ENCODE measurements at places on chromosomes 16 and 17. TPM values are rescaled to one million over a fixed set of nuclear protein-coding genes. Genes with fewer than 3 reads are reported as not detected.

DNA sequence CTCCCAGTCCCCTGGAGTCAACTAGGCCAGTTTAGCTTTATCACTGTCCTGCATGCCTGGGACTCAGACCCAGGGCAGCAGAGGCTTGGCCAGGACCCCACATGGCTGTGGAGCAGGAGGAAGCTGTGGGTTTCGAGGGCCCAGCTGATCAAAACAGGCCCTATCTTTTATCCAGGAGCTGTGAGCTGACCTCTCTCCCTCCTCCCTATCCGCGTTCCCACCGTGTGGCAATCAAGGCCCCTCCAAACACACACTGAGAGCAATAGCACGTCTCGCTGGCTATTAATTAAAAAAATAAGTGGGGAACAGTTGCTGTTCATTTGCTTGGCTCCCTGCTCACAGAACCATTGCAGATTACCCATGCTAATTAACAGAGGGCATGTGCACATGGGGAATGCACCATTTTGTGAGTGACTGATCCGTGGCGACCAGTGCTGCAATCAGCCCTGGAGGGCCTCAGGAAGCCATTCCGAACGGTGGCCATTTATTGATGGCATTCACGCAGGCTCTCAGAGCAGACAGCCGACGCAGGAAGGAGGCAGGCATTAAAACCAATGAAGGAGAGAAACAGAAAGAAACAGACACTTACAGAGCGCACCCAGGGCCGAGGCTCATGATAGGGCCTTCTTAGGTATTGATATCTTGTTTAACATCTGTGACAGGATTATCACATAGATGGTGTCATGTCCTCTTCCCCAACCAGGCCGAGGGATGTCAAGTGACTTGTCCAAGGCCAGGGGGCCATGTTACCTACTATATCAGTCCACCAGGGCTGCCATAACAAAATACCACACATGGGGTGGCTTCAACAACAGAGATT is 157.1 kb downstream of the KATNIP start:
- DNase-seq = no peak

DNA sequence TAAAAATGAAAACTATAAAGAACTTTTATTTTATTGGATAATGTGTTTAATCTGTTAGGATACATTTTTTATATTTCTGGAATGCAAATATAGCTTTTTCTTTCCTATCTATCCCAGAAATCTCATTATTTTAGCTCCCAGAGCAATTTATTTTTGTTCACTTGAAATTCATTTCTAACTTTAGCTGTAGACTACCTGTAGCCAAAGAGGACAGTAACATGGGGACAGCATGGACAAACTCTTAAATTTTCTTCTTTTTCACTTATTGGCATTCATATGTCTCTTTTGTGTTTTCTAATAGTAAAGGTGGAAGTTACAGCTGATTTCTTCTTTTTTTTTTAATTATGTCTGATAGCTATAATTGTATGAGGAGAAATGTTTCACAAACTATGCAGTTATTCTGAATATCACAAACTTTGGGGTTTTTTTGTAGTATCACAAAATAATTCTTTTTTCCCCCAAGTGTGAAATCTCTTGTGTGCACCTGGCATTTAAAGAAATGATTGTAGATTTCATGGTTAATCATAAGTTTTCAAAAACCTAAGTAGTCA is 55.4 kb downstream of the VMP1 start:
- DNase-seq = no peak

DNA sequence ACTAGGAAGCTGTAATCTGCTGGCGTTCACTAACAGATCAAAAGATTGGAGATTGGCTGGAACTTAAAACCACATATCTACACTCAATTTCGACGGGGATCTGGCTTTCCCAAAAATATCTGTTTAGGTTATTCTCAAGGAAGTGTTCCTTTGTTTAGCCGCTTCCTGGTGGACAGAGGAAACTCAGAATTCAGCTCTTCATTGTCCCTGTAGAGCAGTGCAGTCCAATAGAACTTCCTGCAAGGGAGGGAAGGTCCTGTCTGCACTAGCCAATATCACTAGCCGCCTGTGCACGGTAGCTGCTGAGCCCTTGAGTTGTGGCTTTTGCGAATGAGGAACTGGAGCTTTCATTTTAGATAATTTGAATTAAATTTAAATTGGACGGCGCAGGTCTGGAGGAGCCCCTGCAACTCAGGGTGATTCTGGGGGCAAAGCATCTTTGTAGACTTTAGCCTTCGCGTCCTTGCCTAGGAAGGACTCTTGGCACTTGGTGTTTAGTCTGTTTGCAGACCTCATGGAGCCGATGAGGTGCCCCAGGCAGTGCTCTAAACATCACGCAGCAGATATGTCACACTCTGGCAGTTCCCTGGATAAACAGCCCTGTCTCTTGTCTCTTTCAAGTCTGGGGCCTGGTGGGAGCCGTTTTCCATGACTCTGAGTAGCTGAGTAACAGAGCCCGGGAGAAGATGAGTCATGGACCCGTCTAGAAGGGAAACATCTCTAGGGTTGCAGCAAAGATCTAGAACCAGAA is 122.2 kb downstream of the CCDC182 start:
- DNase-seq = no peak

- DNase-seq = no peak
Measured at GRCh38 chr16:53960954-53961616, 257.1 kb downstream of the FTO start.

GRCh38 chr17:56594320-56595107 is 1.0 kb downstream of the NOG start:
- no peak for DNase-seq

KRTAP9-4 gene
- total RNA-seq = not detected

GJD3 gene
- total RNA-seq = 0.74 TPM

CDRT15 gene
- not detected for total RNA-seq

KRTAP2-1 gene
- not detected for total RNA-seq

Measured in right lobe of liver (tissue), 6 donors.